Stimulated activated CD8-positive, alpha-beta memory T cell treated with anti-CD3 and anti-CD28 coated beads, Interleukin-4, amount 100 ng/mL, for 1 hour (primary cell): ENCODE measurements at places on chromosomes 7 and 10.

DNA sequence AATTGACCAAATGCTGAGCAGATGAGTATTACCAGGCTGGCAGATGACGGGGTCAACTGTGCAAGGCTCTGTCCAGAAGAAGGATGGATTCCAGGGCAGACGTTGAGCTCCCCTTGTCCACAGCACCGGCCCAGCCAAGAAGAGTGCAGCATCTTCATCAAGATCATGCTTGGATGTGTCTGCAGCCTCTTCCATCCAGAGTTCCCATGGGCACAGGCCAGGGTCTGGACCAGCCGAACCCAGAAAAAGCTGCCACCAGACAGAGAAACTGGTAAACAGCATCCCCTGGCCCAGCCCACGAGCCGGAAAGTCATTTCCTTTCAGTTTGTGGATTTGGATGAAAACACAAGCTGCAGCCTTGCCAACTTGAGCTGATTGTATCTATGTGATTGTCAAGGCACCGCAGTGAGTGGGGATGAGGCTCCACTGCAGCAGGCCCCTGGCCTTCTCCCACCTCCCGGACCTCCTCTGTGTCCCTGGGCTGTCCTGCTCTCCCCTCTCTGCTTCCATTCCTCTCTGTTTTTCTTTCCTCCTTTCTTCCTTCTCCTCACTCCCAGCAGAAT lies 321.8 kb downstream of the TCERG1L start:
- DNase-seq: no peak

- no peak for DNase-seq
These were observed 96.7 kb upstream of the IKZF1 start for GRCh38 chr7:50207686-50208255.

DNA sequence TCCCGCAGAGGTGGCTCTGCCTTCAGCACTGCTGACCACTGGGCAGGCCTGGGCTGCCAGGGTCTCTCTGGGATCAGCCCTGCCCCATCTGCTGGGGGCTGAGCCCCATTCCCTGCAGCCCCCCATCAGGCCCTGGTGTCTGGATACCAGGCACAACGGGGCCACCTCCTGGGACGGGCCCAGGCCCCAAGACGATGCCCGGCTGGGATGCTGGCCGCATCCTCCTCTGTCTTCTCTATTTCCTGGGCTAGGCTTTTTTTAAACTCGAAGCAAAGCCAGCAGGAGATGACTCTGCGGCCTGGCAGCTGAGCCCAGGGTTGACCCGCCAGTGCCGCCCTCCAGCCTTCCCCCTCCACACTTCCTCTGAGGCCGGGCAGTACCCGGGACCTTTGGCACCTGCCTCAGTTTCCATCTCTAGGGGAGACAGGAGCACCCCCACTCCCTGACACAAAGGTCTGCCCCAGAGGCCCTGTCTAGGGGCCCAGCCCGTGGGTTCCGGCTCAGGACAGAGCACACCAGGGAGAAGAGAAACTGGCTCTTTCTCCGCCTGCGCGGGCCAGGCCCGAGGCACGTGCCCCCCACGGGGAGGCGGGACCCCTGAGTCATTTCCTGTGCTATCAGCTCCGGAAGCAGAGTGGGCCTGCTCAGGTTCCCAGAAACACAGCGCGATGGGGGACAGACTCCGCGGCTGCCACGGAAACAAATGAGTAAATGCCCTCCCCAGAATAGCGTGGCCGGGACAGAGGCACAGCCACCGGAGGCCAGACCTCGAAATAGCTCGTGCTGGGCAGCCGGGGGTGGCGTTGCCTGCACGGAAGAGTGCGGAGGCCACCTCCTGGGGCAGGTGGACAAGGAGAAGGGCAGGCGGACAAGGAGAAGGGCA lies 84.6 kb upstream of the PDGFA start:
- peak; percentile 89 for DNase-seq

GRCh38 chr7:122833888-122834570 lies 52.2 kb downstream of the CADPS2 start:
- DNase-seq: no peak

- DNase-seq: no peak
These were observed 1.2 kb downstream of the TPST1 start for GRCh38 chr7:66206119-66206933.

DNA sequence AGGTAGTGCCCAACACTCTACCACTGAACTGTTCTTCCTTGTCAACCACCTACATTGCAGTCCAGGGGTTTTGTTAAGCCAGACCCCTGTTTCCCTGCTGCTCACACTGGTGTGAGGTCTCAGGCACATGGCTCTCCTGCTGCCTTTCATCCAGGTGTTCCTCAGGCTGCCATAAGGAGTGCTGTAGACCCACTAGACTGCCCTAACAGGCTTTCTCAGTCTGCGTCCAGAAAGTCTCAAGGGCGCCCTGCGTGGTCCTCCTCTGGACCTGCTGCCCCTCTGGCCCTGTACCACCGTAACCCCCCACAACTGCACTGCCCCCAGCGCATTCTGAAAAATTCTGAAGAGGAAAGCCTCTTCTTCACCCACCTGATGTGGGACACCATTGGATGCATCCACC lies 225.7 kb upstream of the ANKRD30A start:
- no peak for DNase-seq

- no peak for DNase-seq
These were observed 127.7 kb downstream of the ITIH5 start for GRCh38 chr10:7538970-7539654.

- DNase-seq: no peak
These were observed 40.0 kb upstream of the LRGUK start for GRCh38 chr7:134086998-134087735.

- no peak for DNase-seq
These were observed 46.6 kb upstream of the A1CF start for GRCh38 chr10:50931948-50932431.

DNA sequence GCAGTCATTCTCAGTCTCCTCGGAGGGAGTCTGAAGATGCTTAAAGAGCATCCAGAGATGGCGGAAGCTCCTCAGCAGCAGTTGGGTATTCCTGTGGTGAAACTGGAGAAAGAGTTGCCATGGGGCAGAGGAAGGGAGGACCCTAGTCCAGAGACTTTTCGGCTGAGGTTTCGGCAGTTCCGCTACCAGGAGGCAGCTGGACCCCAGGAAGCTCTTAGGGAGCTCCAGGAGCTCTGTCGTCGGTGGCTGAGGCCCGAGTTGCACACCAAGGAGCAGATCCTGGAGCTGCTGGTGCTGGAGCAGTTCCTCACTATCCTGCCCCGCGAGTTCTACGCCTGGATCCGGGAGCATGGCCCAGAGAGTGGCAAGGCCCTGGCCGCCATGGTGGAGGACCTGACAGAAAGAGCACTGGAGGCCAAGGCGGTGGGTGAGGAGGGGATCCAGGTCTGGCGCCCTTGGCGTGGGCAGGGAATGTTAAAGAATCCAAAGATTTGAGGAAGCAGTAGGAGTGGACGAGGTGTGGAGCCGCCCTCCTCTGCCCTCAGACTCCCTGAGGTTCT lies 2.9 kb downstream of the ZSCAN25 start:
- DNase-seq: no peak

DNA sequence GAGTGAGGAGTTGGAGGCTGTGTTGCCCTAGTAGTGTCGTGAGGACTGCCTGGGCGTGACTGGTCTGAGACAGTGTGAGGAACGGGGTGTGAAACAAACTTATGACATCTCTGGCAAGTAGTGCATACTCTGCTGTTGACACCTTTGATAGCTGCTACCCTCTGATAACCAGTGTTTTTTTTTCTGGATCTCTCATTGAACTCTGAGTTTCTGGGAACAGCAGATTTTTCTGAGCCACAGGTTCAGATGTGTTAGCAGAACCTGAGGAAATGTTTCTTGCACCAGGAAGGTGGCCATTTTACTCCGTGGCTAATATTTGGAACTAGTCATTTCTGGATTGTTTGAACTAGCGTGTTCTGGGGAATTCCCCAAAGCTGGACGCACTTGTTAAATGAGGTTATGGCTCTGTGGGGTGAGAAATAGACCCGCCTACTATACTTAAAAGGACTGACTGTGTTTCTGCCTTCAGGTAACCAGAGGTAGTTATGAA lies 52.9 kb downstream of the AUTS2 start:
- no peak for DNase-seq
